ENCODE measurements at places on chromosomes 12 and 14.

DNA sequence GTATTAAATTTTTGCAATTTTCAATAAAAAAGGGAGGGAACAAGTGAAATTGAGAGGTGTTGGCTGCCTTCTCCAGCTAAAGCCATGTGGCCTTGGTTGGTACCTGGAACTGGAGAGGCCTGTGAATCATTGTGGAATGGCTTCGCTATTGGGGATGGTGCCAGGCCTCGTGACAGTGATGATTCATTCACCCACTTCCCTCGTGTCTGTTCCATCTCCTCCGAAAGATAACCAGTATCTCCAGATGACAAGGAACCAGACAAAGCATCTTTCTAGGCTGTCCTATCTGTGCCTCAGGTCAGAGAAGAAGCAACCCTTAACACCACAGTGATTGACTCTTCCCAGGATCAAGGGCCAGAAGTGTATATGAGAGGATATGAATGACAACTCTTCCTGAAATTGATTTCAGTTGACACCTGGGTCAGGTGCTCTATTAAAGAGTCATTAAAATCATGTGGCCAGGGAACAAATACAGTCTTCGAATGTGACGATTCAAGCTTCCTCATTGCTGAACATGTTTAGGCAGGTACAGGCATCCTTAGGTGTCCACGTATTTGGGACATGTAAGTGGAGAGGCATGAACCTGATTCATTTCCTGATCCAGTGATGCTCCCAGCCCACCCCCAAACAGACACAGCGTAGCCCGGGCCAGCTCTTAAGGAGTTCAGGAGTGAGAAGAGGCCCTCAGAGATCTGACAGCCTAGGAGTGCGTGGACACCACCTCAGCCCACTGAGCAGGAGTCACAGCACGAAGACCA lies at the start of gene RNASE7:
RNASE7 (plus strand) TSS at position 687 of the 758 bp plus-strand sequence. CDS start 631 bp downstream, outside the sequence.
- DNase-seq, result peak; percentile 42

GRCh38 chr12:49705479-49706134 lies 1.6 kb downstream of the FMNL3 start:
- peak; percentile 94 for DNase-seq

DNA sequence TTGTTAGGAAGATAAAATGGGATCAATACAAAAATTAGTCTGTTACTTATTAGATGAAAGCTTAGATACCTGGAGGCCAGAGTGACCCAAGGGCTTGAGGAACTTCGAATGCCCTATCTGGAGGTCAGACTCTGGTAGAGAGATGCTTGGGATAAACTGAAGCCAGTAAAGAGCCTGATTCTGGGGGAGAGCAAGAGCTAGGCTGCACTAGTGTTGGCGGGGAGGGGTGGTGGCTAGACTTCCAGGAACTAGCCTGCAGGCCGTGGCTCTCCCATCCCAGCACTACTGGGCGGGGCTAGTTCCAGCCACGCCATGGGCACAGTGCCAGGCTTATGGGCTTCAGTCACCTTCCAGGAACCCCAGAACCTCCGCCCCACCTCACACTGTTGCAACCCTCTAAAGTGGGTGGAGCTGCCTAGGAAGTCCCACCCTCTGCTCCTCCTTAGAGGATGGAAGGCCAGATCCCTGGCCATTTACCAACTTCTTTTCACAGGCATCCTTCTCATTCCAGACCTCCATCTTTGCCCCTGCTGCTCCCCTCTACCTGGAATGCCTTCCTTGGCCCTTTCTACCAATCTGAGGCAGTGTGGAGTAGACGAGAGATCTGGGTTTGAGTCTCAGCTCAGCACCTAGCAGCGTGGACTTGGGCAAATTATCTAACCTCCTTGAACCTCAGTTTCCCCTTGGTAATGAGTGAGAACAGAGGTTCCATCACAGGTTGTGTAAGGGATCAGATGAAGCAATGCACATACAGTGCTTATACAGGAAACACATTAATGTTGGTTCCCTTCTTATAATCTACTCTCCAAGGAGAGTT lies 6.3 kb upstream of the NFE2 start:
- DNase-seq, result peak; percentile 58

DNA sequence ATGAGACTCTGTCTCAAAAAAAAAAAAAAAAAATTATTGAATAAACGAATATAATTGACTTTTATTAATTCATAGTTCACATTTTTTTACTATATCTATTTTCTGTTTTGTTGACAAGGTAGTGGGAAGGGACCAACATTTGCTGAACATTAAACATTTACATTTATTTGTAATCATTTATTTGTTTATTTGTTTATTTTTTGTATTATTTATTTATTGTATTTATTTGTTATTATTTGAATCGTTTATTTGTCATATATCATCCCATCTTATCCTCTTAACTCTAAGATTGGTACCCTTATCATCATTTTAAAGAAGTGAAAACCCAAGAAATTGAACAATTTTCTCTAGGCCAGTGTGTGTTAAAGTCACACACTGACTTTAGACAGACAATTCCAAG lies 101.5 kb downstream of the SYT1 start:
- DNase-seq, result no peak

DNA sequence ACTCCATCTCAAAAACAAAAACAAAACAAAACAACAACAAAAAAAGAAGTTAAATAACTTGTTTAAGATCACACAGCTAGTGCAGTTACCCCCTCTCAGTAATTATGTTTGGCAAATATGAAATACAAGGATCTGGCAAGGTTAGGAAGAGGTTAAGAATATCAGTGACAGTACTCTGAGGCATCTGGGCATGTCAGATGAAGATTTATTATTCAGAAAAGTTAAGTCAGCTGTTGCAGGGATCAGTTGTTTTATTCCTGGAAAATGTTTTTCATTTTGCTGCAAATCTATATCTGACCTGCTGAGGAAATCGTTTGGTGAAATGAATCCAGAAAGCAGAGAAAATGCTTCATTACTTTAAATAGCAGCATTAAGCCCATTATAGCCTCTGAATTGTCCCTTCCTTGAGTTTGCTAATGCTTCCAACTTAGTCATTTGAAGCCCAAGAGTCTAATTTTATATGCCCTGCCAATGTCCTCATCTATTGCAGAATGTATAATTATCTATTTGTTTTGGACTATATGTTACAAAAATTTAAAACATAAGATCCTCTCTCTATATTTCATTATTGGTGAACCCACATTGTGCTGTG lies 8.1 kb downstream of the GPX2 start:
- DNase-seq, result no peak

- no peak for DNase-seq
These were observed 25.0 kb downstream of the CFAP54 start for GRCh38 chr12:96514328-96514727.

DNA sequence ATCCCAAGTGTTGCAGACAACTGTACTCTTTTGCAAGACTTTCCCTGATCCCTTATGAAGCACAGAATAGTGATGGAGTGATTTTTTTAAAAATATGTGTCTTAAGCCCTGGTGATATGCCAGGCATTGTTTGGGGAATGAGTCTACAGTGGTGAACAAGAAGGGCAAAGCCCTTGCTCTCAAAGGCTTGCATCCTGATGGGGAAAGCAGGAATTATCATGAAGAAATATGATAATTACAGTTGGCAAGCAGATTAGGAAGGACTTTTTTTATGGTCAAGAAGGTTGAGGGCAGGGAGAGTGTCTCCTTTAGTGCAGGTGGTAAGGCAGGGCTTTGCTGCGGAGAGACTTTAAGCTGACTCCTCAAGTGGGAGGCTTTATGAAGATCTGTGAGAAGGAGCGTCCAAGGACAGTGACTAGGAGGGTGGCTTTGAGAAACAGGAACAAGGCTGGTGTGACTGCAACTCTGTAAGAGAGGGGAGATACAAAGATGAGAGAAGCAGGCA lies 100.2 kb downstream of the SYNE2 start:
- no peak for DNase-seq
